ENCODE measurements at places on chromosomes 7 and 10.

GRCh38 chr7:30214651-30215137 lies 69.7 kb upstream of the ZNRF2 start:
- no peak for DNase-seq

DNA sequence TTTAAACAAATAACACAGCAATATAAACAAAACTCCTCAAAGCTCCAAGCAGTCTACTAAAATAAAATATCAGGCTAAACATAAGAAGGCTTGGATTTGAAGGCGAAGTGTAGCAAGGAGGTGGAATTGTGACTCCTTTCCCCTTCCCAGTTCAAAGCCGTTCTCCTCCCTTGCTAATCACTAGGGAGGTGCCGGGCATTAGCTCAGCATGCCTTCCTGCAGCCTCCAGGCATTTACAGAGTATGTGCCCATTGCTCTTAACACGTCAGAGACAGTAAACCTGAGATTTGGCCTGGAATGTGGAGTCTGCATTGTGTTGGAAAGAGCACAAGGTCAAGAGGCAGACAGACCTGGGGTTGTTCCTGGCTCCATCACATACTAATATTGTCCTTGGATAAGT lies 15.6 kb downstream of the CNNM1 start:
- DNase-seq = no peak

DNA sequence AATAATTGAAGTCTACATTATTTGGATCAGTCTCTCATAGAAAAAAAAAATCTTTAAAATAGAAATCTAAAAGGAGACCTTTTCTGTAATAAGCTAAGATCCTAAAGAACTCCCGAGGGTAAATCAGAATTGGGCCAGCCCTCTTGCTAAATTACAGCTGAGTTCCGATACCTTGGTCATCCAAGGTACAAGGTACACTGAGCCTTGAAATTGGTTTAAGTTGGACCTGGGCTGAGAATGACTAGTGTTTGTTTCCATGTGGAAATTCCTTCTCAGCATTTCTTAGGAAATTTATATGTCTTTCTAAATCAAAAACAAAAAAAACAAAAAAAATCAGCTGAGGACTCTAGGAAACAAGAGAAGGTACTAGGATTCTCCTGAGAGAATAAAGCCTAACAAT lies 64.9 kb downstream of the DNMBP start:
- no peak for DNase-seq

DNA sequence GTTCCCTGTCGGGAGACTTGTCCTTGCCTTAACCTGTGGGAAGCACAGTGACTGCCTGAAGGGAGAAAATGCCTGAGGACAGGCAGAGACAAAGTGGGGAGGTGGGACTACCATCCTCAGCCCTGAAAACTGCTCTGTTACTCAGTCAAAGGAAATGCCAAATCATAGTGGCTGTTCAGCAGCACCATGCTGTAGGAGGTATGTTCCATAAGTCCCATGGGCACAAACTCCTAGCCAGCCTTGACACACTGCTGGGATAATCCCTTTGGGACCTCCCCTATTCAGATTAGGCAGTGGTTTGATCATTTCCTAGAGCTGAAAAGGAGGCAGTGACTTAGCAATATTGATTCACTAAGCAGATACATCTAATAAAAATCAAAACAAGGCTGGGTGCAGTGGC lies 80.1 kb downstream of the MCU start:
- no peak for DNase-seq

DNA sequence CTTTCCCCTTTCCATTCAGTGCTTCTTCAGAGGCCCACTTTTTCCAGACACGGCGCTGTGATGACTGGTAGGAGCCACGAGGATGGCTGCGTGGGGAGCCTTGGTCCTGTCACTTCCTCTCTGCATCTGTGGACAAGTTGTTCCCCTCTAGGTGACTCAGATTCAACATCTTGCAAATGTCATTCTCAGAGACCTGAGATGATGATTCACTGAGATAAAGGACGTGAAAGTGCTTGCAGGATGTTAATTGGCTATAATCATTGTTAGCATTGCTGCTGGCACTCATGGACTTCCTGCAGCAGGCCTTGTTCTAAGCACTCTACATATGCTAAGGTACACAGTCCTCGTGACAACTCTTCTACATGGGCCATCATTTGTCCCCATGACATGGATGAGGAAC lies 489.8 kb upstream of the ZMIZ1 start:
- DNase-seq = no peak

DNA sequence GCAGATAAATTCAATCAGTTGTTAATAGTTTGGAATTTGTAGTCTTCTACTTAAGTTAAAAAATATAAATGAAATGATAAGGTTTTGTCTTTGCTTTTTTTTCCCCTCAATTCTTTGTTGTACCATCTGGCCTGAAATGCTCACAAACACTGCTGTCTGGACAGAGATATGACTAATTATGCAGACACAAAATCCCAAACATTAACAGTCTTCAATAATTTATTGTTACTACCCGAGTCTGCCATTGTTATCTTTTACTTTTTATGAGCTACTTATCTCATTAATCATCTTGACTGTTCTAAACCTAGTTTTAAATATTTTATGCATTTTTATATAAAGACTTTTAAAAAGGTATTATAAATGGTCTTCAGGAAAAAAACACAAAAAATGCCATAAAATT lies 64.7 kb upstream of the THSD7A start:
- DNase-seq = no peak

- DNase-seq = no peak
These were observed 16.9 kb downstream of the CAMK2G start for GRCh38 chr10:73857446-73857845.

GRCh38 chr10:14403881-14404623 lies 73.3 kb upstream of the FRMD4A start:
- no peak for DNase-seq

- DNase-seq = no peak
These were observed 74.3 kb downstream of the PTN start for GRCh38 chr7:137269240-137269639.

DNA sequence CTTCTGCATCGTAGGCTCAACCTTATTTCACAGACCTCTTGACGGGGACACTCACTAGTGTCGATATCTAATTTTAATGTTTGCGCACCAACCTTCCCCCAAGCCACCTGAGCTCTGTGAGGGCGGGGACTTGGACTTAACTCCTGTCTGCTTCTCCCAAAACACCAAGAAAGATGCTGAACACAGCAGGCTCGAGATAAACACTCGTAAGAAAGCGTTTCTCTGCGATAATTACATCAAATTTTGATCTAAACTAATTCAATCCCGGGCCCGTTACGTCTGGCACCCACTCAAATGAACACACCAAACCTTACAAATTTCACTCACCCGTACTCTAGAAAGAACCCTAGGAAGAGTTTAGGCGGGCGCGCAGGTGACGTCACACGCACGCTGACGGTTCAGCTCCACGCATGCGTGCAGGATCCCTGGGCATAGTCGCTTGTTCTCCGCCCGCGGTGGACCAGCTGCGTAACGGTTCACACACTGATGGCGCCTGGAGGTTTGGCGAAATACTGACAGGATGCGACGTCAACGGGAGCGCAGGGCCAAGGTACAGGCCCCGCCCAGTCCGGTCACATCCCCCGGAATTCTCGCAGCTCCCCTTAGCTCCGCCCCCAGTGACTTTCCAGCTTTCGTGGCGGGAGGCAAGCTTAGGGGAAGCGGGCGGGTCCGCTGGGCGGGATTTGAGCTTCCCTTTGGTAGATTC lies at the start of gene POT1:
POT1 (minus strand) TSS at position 359 of the 706 bp plus-strand sequence. CDS start 32,652 bp downstream, outside the sequence.
- DNase-seq = peak; percentile 97

DNA sequence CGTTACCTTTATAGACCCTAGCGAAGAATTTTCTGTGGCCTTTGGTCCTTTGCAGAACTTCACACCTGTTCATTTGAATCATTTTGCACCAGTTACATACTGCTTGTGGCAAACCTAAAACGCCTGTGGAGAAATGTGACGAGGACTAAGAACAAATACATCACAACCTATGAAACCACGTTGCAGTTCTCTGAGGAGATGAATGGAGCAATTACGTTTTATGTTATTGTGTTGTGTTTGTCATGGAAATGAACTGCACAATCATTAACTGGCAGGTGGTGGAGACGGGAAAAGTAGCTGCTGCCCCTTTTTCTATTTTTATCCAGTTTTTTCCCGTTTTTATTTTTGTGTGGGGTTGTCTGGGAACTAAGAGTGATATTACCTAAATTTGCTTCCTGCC lies 505.5 kb downstream of the SDK1 start:
- DNase-seq = no peak

DNA sequence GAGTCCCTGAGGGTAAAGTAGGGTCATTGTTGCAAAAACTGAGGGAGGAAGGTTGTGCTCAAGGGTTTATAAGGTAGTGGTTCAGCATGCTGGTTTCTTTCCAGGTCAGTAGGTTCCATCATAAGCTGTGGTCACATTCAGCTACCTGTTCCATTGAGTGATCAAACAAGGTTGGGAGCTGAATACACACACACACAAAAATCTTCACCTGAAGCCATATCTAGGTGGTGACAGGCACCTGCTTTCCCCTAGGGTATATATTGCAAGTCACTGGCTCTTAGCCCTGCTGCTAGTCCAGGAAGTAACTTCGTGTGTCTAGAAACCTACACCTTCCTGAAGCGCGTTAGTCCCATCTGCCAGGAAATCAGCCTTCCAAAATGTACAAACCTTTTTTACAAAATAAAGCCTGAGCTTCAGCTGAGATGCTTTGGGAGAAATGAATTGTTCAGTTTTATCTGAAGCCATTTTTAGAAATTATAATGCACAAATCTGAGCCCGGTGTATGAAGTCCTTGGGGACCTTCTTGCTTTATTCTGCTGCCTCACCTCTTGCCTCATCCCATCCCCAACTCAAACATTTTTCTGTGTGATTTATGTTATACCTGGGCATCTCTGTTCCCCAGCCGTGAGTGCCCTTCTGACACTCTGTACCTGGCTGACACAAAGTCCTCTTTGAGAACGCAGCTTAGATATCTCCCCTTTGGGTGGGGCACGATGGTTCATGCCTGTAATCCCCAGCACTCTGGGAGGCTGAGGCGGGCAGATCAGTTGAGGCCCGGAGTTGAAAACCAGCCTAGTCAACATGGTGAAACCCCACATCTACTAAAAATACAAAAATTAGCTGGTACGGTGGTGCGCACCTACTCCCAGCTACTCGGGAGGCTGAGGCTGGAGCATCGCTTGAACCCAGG lies 10.6 kb upstream of the LAMTOR4 start:
- DNase-seq = no peak

DNA sequence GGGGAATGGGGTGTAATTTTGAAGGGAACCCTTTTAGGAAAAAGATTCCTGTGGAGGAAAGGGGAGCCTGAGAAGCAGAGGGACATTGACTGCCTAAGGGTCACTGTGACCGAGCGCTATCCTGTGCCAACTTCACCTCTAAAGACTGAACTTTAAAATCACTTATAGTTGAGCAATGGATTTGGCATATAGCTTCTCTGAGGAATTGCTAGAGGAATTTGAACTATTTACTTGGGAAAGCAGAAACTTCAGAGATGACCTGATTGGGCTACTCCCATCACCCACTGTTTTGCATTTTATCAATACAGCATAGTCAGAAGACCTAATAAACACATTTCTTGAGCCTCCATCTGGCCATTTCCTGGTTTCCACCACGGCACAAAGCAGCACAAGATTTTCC lies 23.7 kb upstream of the WNT16 start:
- no peak for DNase-seq

GRCh38 chr10:33153968-33154327 lies 180.5 kb downstream of the NRP1 start:
- no peak for DNase-seq

DNA sequence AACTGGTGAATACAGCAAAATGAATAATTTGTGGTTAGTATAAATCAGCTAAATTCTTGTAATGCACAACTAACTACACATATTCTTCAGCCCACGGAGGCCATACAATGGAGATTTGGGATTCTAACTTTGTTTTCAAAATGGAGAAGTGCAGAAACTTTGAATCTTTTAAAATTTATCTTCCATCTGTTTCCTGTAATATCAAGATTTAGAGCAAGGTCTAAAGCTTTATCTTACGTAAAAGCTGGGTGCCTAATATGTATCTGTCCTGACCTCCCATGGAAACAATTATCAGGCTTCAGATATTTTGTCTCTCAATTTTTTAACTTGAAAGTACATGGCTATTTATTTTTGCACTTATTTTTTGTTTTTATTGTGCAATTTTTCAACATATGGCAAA lies 5.0 kb upstream of the AHR start:
- no peak for DNase-seq

- DNase-seq = no peak
These were observed 16.1 kb upstream of the POT1 start for GRCh38 chr7:124945680-124946079.

GRCh38 chr7:44311561-44312495 lies 13.6 kb downstream of the CAMK2B start:
- DNase-seq = no peak

- DNase-seq = no peak
These were observed 106.6 kb downstream of the GAD2 start for GRCh38 chr10:26323219-26323618.

- DNase-seq = no peak
These were observed 26.8 kb upstream of the MGMT start for GRCh38 chr10:129440247-129440646.

DNA sequence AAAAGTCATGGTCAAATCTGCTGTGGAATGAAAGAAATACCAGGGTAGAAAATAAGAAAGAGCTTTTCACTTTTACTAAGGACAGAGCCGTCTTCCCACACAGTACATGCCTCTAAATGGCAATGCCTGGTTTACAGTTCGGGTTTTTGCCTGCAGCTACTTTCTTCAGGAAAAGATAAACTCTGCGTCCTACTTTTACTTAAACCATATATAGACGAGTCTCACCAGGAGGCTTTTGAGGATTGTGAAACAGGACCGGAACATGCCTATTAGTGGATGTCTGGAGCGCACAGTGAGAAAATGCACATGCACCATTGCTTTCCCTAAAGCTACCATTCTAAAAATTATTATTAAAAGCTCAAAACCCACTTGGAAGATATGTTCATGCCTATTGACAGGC lies 70.5 kb downstream of the KLF6 start:
- DNase-seq = no peak

GRCh38 chr10:107540981-107541380 lies 376.5 kb upstream of the SORCS1 start:
- no peak for DNase-seq

DNA sequence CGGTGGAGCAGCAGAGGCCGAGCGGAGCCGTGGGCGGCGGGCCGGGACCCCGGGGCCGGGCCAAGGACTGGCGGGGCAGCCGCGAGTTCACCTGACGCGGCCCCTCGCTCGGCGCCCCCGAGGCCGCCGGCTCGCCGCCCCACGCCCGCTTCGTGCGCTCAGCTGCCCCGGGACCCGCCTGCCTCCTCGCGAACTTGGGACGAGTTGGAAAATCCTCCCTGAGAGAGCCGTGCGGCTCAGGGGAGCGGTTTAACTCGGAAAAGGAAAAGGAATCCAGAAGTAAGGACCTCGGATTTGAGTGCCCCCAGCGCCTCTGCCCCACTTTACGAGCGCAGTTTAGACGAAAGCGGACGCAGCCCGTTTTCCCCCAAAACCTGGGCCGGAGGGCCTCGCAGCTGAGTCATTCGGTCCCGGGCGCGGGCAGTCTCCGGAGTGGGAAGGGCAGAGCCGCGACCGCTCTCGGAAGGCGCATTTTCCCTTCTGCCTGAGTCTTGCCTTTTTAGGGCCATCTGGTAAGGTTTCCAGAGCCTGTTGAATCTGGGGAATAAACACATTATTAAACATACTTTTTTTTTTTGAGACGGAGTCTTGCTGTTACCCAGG lies 744 bp downstream of the CREM start:
- DNase-seq = peak; percentile 38
